ENCODE measurements at places on chromosomes 13 and 19.

GRCh38 chr13:38141792-38142191 lies 207.9 kb upstream of the UFM1 start:
- H3K27me3 ChIP-seq: no peaks in the 10 kb centered on the region
- H3K36me3 ChIP-seq: no peaks in the 10 kb centered on the region
- H3K4me1 ChIP-seq: no peaks in the 10 kb centered on the region
- DNase-seq: no peak
- H3K4me3 ChIP-seq: no peak overlapping the region
- no peak overlapping the region for H3K27ac ChIP-seq

DNA sequence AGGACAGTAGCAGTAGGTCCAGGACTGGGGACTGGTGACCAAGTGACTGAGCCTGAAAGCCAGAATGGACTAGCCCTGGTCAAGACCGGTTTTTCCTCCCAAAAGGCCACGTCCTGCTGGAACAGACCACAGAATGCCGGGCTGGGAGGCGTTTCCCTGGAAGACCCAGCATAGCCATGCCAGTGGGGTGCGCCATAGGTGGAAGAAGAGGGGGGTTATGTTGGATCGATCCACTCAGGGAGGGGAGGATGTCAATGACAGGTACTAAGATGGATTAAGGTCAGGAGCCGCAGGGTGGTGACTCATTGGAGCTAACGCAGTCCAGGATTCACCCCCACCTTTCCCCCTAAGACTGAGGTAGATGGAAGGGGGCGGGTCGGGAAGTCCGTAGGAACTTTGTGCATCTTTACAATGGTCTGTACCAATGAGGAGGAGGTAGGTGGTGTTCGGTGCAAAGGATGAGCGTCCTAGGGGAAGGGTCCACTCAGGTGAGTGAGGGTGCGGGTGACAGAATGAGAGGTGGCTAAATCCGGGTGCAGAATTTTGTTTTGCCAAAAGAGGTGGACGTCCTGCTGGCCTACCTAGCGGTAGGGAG lies 21.0 kb downstream of the VASP start:
- H3K27ac ChIP-seq: no peak overlapping the region
- H3K4me1 ChIP-seq: peaks cover 16% of the 10 kb centered on the region

GRCh38 chr19:8631425-8631819 lies 989 bp downstream of the NFILZ start:
- H3K4me3 ChIP-seq: no peak overlapping the region
- peaks cover 2% of the 10 kb centered on the region for H3K4me1 ChIP-seq
- H3K27me3 ChIP-seq: no peaks in the 10 kb centered on the region

- peaks cover 4% of the 10 kb centered on the region for H3K27me3 ChIP-seq
- no peak for DNase-seq
- H3K36me3 ChIP-seq: no peaks in the 10 kb centered on the region
- no peak overlapping the region for H3K27ac ChIP-seq
- no peaks in the 10 kb centered on the region for H3K4me1 ChIP-seq
Observed at GRCh38 chr13:49904729-49905456, 31.2 kb downstream of the SPRYD7 start.

DNA sequence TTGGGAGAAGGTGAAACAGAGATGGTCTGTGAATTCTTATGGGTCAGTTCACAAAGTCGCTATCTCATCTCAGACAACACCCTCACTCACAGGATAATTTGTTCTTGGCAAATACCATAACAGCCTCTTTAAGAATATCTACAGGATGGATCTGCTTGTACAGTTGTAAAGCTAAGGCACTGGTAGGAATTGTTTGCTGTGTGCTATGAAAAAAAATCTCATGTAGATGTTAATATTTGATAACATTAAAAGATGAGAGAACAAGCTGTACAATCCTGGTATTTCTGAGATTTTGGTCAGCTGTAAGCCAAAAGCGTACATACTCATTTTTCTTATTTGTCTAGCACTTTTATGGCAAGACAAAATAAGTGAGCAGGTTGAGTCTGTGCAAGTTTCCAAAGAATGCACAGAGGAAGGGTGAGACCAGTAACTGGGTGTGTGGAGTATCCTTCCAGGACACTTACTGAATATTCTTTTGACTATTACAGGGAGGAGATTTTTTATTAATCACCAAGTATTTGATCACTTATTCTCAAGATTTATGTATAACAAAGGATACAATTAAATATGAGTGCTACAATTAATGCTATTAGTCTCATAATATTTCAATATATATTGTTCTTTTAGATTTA lies 814.5 kb upstream of the MIR17HG start:
- H3K27me3 ChIP-seq: no peaks in the 10 kb centered on the region
- DNase-seq: no peak
- no peak overlapping the region for H3K4me3 ChIP-seq
- no peak overlapping the region for H3K27ac ChIP-seq
- no peaks in the 10 kb centered on the region for H3K36me3 ChIP-seq

DNA sequence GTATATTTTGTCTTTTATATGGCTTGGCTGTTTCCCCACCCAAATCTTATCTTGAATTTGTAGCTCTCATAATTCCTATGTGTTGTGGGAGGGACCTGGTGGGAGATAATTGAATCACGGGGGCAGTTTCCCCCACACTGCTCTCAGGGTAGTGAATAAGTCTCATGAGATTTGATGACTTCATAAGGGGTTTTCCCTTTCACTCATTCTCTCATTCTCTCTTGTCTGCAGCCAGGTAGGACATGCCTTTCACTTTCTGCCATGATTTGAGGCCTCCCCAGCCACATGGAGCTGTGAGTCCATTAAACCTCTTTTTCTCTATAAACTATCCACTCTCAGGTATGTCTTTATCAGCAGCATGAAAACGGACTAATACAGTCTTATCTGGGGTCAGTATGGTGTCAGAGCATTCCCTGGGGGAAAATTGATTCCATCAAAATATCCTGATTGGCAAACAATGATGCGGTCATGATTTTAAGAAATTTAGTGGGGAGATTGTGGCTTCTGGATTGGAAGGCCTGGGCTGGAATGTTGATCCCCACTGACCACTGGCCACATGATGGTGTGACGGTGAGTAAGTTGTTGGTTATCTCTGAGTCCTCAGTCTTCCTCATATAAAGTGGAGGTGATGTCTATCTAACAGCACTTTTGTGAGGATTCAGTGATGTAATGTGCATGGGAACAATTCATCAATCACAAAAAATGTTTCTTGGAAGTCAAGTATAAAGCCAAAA lies 27.5 kb upstream of the ANKRD10 start:
- no peak overlapping the region for H3K27ac ChIP-seq
- peaks cover 9% of the 10 kb centered on the region for H3K4me1 ChIP-seq
- H3K4me3 ChIP-seq: no peak overlapping the region
- no peaks in the 10 kb centered on the region for H3K36me3 ChIP-seq
- DNase-seq: no peak
- no peaks in the 10 kb centered on the region for H3K27me3 ChIP-seq

DNA sequence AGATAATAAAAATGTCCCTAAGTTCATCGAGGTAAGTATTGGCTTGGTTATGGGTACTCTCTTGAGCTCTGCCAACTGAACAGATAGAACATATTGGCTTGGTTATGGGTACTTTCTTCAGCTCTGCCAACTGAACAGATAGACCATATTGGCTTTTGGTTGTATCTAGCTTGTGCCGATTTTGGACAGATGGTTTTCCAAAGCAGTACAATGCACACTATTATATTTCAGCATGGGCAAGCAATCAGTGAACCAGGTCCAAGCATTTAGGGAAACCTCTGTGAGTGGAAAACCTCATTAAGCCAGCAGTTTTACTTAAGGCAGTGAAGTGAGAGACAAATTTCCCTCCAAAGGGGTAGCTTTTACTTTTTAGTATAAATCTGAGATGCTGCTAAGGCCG lies 1440.5 kb upstream of the SPRY2 start:
- no peak for DNase-seq
- no peaks in the 10 kb centered on the region for H3K36me3 ChIP-seq
- no peak overlapping the region for H3K27ac ChIP-seq
- H3K4me1 ChIP-seq: no peaks in the 10 kb centered on the region
- H3K27me3 ChIP-seq: no peaks in the 10 kb centered on the region

GRCh38 chr13:63149375-63149774 lies 1733.7 kb upstream of the PCDH20 start:
- H3K27me3 ChIP-seq: no peaks in the 10 kb centered on the region
- no peaks in the 10 kb centered on the region for H3K36me3 ChIP-seq
- H3K4me3 ChIP-seq: no peak overlapping the region
- no peaks in the 10 kb centered on the region for H3K4me1 ChIP-seq
- no peak overlapping the region for H3K27ac ChIP-seq
- DNase-seq: no peak

DNA sequence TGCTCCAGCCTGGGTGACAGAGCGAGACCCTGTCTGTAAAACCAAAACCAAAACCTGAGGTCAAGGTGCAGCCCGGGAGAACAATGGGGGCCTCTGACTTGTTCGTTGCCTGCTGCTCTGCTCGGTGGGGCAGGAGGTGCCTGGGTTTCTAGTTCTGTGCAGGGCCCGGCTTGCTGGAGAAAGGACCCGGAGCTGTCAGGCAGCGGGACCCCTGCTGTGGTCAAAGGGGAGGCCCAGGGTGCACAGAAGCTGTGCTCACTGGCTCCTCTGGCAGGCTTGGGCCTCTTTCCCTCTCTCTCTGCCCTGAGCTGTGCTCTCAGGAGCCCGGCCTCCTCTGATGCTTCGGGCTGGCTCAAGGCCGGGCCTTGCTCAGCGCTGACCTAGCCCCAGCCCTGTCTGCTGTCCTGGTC lies 3.5 kb downstream of the LRP3 start:
- H3K27ac ChIP-seq: no peak overlapping the region
- H3K27me3 ChIP-seq: peaks cover 21% of the 10 kb centered on the region
- no peaks in the 10 kb centered on the region for H3K4me1 ChIP-seq
- H3K36me3 ChIP-seq: no peaks in the 10 kb centered on the region

DNA sequence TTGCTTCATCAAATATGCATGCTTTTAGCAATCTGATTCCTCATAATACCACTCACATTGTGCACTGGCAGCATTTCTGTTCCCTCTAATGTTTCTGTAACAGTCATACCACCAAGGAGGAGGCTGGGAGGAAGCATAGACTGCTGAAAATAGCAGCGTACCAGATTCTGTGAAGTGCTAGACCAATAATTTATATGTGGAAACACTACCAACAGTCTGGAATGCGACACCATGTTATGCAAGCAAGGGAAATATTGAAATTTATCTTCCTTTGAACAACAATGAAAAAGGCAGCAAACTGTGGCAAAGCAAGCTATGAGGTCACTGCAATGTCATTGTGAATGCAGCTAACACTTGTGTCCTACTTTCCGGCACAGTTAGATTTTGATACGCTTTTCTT lies 1388.0 kb downstream of the EFNB2 start:
- DNase-seq: no peak
- H3K4me1 ChIP-seq: no peaks in the 10 kb centered on the region
- H3K4me3 ChIP-seq: no peak overlapping the region

All from activated CD8-positive, alpha-beta T cell treated with anti-CD3 and anti-CD28 coated beads, Interleukin-2, amount 10 ng/mL, durations not matched to agents 7 days and 5 days (primary cell).